ENCODE measurements at places on chromosomes 16 and 17.

DNA sequence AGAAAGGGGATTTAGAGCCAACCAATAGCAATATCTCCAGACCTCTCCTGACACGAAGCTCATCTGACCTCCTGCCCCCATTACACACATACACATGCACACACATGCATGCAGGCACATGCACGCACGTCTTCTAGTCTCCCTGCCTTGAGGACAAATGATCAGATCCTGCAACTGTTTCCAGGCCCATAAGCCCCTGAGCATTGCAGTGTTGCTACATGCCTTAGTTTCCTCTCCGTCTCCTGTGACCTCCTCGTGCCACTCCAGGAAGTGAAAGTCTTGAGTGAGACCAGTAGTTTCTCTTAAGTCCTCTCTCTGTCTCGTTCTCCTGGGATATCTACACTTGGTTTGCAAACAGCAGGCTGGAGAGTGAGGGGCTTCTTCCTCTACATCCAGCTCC is 8.2 kb downstream of the CIITA start:
- no peak for DNase-seq

- no peak for DNase-seq
Observed at GRCh38 chr16:27238591-27238990, 30.0 kb downstream of the NSMCE1 start.

- no peak for DNase-seq
Observed at GRCh38 chr17:62804822-62805221, 3.3 kb downstream of the MARCHF10 start.

- DNase-seq, result no peak
Observed at GRCh38 chr17:68539548-68540467, 27.6 kb downstream of the PRKAR1A start.

- DNase-seq, result no peak
Observed at GRCh38 chr16:56683424-56684172, 1.3 kb downstream of the MT1X start.

- DNase-seq, result peak; percentile 55
Observed at GRCh38 chr16:65336160-65336559, 214.3 kb upstream of the CDH11 start.

- no peak for DNase-seq
Observed at GRCh38 chr16:74999219-74999608, 390 bp downstream of the ZNRF1 start.

DNA sequence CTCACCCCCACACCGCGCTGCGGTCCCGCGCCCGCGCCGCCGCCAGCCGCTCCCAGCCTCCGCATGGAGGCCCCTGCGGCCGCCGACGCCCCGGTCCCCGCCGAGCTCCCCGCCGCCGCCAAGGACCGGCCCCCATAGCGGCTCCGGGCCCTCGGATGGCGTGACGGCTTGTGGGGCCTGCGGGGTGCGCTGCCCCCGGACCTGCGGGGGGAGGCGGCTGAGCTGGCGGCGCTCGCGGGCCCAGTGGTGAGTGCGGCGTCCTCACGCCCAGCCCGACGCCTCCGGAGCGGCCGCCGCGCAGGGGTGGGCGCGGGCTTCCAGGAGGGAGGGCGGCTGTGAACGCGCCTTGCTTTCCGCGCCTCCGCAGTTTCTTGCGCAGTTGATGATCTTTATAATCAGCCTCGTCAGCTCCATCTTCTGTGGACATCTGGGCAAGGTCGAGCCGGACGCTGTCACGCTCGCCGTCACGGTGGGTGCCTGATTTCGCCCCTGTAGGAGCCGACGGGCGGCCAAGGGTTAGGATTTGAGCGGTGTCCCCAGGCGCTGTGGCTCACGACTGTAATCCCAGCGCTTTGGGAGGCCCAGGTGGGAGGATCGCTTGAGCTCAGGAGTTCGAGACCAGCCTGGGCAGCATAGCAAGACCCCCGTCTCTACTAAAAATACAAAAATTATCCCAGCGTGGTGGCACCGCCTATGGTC is 46.4 kb downstream of the SLC47A1 start:
- DNase-seq, result no peak

- no peak for DNase-seq
Observed at GRCh38 chr16:20879175-20880040, 20.8 kb downstream of the DCUN1D3 start.

DNA sequence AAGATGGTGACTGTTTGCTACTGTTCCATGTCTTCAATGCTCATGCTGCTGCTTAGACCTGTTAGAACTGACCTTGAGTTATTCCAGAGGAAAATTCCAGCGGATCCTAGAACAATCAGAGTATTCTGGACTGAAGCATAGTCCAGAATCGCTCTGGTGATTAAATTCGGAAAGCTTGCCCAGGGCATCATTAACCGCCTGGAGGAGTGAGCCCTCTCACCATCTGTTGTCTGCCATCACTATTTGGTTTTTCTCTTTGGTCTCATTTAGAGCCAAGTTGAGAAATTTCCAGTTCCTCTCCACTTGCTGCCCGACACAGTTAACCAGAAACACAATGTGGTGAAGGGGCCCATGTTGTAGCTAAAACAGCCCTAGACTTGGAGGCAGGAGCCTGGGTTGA is 104.1 kb downstream of the BMERB1 start:
- no peak for DNase-seq

DNA sequence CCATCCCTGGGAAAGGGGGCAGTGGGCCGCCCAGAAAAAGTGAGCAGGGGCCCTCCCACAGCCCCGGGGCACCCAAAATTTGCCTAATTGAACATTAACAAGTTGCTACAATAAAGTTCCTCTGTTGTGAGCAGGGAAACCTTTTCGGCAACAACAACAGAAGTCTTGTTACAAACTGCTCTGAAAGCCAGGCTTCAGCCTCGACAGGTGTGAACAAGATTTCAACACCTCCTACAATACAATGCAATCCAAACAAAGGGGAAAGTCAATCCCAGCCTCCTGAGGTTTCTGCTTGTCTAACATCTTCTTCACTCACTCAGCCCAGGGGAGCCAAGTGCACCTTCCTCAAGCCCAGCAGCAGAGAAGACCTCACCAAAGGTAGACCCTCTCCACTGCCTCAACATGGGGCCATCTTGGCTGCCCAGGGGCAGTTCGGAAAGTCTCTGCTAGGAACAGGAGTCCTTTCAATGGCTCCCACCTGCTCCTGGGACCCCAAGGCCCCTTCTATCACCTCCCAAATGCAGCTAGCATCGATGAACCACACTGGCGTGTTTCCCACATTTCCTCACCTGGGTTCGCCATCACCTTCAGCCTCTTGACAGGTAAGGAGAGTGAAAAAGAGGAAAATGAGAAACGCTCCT is 19.1 kb downstream of the ZFHX3 start:
- no peak for DNase-seq

DNA sequence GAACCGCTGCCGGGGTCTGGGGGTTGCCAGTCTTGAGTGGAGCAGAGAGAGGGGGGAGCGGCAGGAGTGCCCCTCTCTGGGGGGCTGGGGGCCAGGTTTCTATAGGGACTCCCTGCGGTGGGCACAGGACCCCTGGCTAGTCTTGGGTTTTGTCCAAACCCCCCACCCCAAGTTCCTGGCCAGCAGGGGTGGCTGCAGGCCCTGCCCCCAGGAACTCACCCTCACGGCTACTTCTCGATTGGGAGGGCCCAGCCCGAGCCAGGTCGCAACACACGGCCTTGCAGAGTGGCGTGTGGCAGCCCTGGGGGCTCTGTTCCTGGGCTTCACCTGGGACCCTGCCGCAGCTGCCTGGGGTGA is 601 bp downstream of the CDH15 start:
- DNase-seq, result no peak

DNA sequence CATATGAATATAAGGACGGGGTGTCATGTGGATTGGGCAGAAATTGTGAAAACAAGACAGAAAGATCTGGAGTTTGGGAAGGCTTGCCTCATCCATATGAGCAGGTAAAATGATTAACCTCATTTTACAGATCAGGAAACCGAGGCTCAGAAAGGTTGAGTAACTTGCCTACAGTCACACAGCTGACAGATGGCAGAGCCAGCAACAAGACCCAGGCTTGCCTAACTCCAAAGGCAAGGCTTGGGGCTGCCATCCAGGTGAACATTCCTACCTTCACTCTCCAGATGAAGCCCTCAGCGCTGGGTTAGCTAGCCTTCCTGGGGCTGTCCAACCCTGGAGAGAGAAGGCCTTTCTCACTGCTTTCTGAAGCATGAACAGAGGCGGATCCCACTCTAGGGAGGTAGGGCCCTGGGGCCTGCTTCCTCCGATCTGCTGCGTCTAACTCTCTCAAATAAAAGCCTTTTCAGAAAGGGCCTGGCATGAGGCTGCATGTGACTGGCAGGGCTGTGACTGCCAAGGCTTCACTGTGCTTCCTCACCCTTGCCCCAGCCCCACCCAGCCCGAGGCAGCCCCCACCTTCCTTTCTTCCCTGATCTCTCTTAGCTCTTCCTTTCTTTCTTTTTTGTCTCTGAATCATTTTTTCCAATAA is 107.8 kb downstream of the GNAO1 start:
- DNase-seq, result no peak

- peak; percentile 24 for DNase-seq
Observed at GRCh38 chr16:2752850-2753732, 653 bp downstream of the SRRM2 start.

DNA sequence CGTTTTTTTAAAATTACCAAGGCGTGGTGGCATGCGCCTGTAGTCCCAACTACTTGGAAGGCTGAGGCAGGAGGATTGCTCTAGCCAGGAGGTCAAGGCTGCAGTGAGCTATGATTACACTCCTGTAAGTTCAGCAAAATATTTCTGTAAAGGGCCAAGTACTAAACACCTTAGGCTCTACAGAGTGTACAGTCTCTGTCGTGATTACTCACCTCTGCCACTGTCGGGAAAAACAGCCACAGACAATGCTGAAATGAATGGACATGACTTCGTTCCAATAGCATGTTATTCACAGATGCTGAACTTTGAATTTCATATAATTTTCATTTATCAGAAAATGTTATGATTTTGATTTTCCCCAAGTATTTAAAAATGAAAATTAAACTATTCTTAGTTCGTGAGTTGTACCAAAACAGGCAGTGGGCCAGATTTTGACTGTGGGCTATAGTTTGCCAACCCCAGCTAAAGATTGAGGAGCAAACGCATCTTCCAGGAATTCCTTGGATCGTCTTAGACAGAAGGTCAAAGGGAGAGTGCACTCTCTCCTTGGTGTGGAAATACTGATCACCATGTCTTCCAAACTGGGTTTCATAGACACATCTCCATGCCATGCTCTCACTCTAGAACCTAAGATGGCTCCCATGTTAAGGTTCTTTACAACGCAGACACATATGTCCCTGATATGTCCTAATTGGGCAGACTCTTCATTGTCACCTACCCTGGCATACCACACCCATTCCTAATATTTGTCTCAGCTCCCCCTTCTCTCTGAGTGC is 89.5 kb downstream of the MARF1 start:
- no peak for DNase-seq

DNA sequence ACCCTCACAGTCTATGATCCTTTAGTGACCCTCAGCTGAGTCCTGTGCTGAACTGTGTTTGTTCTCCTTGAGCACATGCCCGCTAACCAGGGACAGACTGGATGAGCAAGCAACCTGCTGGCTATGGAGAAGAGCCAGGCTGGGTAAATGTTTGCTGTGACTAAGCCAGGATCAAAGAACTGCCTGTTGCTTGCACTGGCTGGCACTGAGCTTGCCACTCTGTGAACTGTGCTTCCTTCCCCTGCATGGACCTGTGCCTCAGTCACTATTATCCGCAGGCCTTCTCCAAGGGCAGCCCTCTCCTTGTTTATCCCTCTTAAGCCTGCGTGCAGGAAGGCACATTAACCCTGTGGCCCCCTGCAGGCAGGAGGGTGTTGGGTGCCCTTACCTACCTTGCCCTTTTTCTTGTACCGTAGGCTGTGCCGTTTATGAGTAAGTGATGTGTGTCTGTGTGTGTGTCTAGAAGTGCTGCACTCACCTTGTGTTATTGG is 7.4 kb downstream of the PNPO start:
- DNase-seq, result no peak

DNA sequence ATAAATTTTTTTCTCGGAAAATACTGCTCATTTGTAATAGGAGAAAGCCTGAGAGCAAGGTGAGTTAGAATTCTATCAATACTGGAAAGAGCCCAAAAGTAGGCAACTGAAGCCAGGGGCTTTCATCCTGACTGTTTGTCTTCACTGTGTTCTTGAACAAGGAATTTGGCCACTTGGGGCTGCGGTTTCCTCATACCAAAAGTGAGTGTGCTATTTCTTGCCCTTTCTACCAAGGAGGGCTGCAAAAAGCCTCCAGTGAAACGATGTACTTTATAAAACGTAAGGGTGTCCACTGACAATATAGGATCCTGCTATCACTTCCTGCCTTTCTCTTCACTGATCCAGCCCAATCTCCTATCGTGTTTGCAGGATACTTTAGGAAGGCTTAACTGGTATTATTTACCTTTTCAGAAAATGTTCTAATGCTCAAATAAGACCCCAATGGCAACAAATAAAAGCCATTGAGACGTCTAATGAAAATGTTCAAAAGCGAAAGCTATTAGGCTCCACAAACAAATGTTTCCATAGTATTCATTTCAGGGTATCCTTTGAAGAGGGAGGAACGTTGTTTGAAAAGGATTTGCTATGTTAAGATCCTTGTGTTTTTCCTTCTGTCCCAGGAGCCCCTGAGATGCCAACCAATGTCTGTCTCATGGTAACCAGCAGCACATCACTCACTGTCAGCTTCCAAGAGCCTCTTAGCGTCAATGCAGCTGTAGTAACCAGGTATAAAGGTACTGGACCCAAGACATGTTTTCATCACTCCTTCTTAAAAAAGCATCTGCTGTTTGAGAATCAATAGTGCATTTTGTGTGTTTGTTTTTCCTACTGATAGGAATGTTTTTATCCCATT is 219.3 kb upstream of the NOG start:
- DNase-seq, result no peak

DNA sequence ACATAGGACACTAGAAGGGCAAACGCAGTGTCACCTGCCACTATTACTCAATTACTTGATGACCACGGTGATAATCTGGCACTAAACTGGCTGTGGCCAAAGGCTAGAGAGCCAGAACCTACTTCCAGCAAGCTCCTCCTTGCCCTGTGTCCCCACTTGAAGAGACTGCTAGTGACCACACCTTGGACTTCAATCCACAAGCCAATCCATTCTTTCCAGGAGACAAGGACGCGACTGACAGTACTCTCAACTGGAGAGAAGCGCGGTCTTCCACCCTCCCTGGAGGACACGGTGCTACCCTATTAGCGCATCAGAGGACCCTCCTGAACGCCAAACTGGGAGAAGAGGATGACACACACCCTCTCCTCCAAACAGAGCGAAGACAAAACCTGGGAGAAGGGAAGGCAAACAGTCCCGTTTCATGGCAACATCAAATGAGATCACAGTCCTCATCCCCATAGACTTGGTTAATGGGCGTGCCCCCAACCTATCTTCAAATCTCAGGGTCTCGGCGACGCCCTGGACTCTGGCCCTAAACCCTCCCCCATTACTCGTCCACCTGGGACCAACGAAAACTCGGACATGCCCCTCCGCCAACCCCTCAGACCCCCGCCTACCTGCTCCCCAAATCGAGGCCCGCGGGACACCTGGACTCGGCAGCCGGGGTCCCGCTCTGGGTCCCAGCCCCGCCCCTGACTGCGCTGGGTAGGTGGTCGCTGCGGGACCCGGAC is 508 bp downstream of the FLCN start:
- DNase-seq, result no peak

DNA sequence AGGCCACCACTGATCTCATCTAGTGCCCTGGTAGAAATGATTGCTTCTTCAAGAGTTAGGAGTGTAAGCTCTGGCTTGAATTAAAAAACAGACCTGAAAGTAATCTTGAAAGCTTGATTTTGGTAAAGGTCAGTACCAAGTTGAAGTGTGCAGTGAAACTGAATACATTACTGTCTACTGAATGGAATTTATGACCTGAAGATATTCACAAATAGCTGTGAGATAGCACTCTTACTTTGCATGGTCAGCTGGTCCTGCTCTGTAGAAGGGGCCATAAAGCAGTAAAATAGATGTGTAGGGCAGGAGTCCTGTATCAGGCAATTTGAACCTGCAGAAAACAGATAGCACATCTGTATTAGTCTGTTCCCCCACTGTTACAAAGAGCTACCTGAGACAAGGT is 78.6 kb downstream of the MYH13 start:
- DNase-seq, result no peak
